Activated CD4-positive, CD25-positive, alpha-beta regulatory T cell treated with anti-CD3 and anti-CD28 coated beads, Interleukin-2, amount 50 U/mL, for 72 hours (primary cell): ENCODE measurements at places on chromosomes 3 and 15.

DNA sequence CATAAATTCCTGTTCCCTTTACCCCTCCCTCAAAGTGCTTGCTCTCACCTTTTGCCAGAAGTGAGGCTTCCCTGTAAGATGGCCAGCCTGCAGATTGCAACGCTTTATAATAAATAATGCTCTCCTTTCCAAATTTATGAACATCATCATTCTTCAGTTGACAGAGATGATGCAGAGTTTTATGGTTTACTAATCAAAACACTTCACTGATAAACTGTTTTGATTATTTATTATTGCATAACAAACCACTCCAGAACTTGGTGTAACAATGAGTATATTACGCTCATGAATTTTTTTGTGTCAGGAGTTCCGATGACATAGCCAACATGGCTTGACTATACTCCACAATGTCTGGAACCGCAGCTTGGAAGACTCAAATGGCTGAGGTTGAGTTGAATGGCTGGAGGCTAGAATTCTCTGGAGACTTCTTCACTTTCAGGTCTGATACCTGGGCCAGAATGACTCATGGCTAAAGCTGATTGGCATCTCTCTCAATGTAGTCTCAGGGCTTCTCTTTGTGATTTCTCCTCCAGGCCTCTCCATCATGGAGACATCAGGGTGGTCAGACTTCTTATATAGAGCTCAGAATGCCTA is 27.3 kb upstream of the TGFBR2 start:
- DNase-seq = no peak

DNA sequence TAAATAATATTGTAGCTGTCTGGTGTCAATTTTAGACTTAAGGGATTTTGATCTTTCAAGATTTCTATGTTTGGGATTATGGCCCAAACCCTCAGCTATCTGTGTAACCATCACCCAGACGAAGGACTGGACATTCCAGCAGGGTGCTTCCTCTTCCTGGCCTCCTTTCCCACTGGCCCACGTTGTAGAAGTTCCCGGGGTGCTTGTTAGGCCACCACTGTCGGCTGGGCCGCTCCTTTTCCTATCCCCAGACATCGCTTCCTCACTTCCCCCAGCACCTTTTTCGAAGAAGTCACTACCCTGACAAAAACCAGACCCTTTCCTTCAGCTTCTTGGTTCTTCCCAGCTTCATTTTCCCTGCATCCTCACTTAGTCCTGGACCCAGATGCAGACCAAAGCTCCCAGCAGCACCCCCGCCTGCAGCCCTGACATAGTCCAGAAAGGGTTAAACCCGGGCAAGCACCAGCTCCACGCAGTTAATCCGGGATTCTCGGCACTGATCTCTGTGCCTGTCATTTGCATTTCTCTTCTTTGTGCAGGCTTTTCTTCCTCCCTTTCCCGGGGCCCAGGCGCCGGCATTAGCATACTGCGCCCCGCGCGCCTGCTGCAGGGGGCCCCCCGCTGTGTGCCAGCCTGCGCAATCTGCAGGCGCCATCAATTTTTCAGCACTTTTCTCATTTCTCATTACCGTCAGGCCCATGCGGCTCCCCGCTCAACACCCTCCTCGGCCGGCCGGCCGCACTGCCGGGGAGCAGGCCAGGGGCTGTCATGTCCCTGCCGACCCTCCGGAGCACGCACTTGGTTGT is 90.6 kb downstream of the ZNF621 start:
- no peak for DNase-seq

GRCh38 chr3:66486202-66486601 is 14.6 kb downstream of the LRIG1 start:
- no peak for DNase-seq

DNA sequence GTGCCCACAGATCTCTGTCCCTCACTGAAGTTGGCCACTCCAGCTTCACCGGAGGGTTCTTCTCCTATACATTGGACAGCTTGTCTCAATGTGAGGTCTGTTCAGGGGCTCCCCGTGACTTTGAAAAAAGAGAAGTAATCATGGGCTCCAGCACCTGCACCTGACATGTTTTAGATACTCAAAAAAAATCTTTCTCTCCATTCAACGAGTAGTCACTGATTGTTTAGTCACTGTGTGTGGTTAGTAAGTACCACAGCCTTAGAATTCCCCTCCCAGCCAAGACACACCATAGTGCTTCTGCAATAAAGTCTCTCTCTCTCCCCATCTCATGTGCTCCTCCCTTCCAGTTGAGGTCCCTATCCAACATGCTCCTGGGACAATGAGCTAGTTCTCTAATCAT is 18.6 kb downstream of the CCR9 start:
- DNase-seq = no peak

GRCh38 chr3:30690199-30690598 is 83.8 kb downstream of the TGFBR2 start:
- DNase-seq = no peak

DNA sequence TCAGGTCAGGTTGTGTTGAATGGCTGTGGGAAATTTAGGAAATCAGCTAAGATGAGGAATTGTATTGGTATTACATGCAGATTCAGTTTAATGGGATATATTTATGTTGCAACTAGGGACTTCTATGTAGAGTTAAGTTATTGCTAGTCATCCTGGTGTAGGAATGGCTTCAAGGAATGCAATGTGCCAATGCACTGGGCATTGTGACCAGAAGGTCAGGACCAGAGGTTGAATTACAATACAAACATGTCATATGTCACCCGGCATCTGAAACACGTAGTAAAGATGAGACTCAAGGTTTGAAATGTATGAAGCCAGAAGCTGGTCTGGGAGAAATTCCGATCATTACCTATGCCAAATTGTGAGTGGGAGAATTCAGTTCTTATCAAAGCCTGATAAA is 11.7 kb upstream of the GAP43 start:
- DNase-seq = no peak

GRCh38 chr3:156443079-156443478 is 111.8 kb downstream of the SSR3 start:
- no peak for DNase-seq

DNA sequence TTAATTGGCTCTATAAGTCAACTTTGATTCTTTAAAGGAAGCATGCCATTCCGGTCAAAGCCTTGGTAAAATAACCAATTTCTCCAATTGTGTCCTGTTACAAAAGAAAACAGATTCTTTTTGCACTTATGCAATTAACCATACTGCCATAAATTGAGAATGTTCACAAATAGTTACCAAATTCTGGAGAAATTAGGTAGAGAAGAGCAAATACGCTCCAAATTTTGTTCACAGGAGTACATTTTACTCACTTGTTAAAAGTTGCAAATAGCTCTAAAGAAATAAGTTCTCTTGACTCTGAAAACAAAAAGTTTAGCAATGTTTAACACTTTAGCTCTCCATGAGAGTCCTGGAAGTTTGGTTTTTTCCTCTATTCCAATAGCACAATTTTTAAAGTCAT is 11.1 kb downstream of the MAGEF1 start:
- DNase-seq = no peak

DNA sequence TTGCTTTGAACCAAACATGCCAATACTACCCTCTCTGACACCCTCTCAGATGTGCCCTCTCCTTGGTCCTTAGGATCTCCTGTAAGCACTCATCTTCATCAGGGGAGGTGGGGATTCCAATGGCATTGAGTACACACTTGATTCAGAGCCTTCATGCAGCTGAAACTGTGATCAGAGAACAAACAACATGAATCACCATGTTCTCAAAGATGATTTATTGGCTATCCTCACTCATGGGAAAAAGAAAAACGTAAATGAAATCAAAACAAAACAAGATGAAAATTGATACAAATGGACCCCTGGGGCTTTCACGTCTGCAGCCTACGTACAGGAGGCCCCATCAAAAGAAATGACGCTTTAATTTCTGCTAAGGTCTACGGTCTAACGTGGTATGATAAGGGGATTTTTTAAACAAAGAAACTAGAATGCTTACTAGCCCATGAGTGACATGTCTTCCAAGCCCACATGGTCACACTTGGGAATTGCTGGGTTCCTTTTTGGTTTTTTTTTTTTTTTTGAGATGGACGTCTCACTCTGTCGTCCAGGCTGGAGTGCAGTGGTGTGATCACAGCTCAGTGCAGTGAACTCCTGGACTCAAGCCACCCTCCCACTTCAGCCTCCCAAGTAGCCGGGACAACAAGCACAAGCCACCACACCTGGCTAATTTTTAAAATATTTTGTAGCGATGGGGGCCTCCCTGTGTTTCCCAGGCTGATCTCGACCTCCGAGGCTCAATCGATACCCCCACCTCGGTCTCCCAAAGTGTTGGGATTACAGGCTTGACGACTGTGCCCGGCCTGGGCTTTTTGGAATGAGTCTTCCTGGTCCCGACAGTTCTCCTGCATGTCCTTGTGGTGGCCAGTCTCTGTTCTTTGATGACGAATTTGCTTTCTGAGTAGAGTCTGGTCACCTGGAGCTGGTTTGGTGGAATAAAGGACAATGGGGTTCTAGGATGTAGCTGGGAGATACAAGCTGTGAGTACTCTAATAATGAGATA is 202.6 kb downstream of the XXYLT1 start:
- peak; percentile 4 for DNase-seq

- DNase-seq = no peak
These were observed 158.0 kb downstream of the RAB11A start for GRCh38 chr15:66027268-66027805.

- no peak for DNase-seq
These were observed 671.7 kb upstream of the ROBO1 start for GRCh38 chr3:80439490-80439889.

DNA sequence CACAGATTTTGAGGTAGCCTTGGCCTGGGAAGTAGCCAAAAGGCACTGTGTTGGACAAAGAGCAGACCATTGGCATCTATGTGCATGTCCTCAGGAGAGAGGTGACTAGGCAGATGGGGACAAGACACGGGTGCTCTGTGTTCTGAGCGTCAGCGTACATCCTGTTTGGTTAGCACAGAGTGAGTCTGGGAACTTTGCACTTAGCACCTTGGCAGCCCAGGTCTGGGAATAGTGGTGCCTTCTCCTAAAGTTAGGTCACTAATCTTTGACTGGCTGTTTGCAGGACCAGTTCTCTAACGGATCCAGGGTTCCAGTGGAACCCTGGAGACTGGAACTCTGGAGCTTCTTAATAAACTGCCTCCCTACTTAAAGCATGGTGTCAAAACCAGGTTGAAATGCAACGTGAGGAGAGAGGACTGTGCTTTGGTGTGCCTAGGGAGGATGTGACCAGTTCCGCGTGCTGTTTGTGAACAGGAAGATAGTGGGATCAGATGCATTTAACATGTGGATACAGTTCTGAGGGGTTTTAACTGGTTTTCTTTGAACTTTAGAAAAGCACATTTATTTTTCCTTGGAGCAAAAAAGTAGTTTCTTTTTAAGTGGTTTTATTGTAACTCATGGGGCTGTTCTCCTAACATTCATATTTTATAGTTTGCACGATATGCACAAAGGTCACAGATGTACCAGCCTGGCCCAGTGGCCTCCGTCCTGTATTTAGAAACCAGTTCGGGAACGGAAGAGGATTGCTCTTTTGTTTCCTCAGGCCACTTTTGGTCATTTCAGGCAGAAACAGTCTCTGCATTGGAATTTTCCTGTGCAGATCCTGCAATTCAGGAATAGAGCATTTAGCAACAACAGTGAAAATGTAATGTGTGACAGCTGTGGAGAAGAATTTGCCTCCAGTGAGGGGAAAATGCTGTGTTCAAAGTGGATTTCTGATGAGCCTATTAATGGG is 48.8 kb downstream of the ABHD2 start:
- DNase-seq = no peak

DNA sequence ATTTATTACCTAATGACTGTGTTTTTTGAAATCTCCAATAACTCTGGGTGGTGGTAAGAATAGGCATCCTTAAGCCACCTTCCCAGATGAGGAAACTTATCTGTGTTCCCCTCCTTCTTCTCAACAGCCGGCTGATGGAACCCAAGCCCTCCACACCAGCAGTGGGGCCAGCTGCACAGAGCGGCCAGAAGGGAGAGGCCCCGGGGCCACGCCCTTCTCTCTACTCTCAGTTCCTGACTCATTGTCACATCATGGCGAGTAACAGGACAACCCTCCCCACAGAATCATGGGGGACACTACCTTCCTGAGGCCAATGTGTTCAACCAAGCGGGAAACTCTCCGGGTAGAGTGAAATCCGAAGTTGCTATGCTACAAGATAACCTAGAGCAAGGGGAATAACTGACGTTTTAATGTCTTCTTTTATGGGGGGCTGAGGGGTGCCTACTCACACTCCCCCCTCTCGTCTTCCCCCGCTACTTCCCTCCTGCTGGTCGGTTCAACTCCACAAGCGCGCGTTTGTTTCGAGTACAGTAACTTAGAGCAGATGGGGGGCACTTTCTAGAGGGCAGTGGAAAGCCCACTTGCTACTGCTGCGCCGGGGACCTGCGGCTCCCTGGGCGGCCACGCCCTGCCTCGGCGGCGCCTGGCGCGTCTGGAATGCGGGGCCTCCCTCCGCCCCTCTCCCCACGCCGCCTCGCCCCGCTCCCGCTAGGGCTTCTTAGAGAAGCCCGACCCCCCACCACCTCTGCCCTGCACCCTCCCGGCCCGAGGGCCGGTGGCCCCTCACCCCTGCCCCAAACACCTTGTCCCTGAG is 621 bp downstream of the ANXA2 start:
- peak; percentile 58 for DNase-seq

DNA sequence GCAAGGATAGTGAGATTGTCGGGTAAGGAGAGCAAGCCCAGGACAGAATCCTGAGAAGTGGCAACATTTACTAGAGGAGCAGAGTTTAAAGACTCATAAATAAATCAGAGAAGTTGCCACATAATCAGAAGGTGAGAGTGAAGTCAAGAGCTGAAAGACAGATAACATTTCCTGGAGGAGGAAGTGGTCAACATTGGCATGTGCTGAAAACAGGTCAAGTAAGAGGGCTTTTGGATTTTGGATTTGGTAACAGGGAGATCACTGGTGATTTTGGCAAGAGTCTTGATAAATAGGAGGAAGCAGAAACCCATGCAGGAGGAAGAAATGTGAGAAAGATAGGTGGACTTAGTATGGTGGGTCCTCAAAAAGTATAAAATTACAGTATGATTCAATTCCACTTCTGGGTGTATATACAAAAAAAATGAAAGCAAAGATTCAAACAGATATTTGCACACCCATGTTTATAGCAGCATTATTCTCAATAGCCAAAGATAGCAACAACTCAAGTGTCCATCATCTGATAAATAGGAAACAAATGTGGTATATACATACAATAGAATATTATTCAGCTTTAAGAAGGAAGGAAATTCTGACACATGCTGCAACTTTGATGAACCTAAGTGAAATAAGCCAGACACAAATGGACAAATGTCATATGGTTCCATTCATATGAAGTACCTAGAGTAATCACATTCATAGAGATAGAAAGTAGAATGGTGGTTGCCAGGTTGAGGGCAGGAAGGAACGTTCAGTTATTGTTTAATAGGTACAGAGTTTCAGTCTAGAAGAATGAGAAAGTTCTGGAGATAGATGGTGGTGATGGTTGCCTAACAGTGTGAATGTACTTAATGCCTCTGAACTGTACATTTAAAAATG is 27.3 kb upstream of the MBNL1 start:
- DNase-seq = no peak

GRCh38 chr3:126450744-126451143 is 24.9 kb downstream of the ZXDC start:
- DNase-seq = no peak
